ENCODE measurements at places on chromosomes 16 and 17. TPM values are rescaled to one million over a fixed set of nuclear protein-coding genes. Genes with fewer than 3 reads are reported as not detected.

The TIGD7 gene
- 5.4 TPM for total RNA-seq

The RDM1 gene
- total RNA-seq: not detected

The APOH gene
- total RNA-seq: not detected

The NPIPA7 gene
- total RNA-seq: 3.5 TPM

The CPD gene
- 44.1 TPM for total RNA-seq

The CBLN1 gene
- total RNA-seq: 1.9 TPM

Data from right atrium auricular region (tissue), 2 donors.